Foreskin melanocyte (primary cell): ENCODE measurements at places on chromosomes 11 and 22.

DNA sequence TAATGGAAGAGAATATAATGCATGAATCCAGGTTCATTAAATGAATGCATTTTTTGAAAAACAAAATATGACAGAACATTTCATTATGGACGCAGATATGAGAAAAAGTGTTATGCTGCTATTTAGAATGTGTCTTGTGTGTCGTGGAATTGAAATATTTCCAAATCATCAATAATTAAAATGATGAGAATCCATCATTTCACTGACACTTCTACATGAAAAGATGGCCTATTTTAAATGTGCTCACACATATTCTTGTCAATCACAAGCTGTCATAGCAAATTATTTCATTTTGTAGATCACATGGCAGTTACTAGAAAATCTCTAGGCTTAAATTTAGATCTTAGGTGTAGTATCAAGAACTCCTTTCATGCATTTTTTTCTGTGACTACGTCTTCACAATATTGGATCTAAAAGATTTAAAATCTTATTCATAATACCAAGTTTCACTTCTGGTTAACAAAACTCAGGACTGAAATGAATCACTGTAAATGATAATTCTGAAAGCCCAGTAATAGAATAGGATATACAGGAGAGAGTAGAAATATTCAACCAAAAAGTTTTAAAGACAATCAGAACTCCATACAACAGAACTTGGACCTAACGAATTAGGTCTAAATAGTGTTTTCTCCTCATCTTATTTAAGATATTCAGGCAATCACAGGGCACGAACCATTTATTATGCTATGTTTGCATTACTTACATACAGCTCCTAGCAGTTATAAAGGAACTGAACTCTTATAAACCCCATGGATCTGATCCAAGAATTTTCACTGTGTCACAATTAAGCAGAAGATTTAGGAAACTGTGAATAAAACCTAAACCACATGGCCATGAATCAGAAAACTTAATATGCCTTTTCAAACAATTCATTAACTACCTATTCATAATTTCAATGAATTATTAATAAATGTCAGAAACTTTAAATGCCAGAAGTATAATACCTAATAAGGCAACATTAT, 67.7 kb downstream of the DCDC1 start:
- no peak for DNase-seq

- no peak for DNase-seq
Observed at GRCh38 chr11:95134491-95134890, 44.8 kb downstream of the ENDOD1 start.

GRCh38 chr11:35076201-35077100, 62.5 kb upstream of the CD44 start:
- DNase-seq: no peak

- DNase-seq: no peak
Observed at GRCh38 chr22:28761449-28761755, 11.1 kb upstream of the CCDC117 start.

DNA sequence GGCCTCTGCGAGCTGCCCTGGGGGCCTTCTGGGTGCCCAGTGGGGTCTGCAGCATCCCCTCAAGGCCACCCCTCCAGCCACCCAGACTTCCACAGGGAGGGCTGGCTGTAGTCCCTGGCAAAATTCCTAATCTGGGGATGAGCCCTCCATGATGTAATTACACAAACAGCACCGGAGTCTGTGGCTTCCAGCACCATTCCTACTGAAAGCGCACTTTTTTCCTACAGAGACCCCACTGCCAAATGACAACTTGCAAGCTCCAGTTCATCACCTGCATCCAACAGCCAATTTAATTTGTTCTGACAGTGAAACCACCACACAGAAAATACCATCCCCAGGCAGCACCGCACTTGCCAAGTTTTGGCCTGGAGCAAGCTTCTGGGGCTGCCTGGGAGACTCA, 70.4 kb downstream of the TRMU start:
- no peak for DNase-seq

- DNase-seq: no peak
Observed at GRCh38 chr22:22556995-22557925, 1.8 kb downstream of the PRAME start.

DNA sequence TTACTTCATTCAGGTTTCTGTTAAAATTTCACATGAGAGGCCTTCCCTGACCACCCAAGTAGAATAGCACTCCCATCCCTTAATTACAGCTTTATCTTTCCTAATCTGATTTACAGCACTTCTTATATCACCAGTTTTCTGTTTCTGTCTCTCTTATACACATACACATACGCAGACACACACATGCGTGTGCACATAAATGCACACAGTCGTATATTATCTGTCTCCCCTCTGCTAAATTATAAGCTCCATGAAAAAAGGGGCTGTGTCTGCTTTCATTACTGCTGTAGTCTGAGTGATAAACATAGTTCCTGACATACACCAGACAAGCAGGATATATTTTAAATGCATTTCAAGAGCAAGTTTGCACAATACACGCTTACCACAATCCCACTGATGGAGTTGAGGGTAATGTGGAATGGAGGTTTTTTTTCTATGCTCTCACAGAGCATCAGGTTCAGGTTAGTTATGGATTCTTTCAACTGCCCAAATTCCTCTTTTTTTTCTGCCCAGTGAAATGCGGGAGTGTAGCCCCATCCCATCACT, 13.7 kb upstream of the TOP3B start:
- DNase-seq: no peak

DNA sequence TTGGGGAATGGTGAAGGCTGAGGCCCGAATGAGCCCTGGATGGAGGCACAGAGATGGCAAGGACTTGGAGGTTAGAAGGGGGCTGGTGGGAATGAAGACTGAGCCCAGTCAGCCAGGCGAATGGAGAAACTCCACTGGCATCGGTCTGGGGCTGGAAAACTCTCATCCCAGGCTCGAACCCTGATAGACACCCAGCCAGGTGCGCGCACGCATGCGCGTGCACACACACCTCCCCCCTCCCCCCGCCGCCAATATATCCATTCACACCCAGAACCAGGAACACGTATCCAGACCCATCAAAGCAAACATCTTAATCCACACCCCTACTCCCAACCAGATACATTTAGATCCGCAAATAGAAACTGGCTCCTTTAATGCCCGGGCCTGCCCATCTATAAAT, 139.3 kb downstream of the CEP164 start:
- DNase-seq: no peak

GRCh38 chr11:103959279-103959942, 77.0 kb upstream of the DDI1 start:
- no peak for DNase-seq

GRCh38 chr11:9855579-9856287, 191.9 kb downstream of the SWAP70 start:
- no peak for DNase-seq

DNA sequence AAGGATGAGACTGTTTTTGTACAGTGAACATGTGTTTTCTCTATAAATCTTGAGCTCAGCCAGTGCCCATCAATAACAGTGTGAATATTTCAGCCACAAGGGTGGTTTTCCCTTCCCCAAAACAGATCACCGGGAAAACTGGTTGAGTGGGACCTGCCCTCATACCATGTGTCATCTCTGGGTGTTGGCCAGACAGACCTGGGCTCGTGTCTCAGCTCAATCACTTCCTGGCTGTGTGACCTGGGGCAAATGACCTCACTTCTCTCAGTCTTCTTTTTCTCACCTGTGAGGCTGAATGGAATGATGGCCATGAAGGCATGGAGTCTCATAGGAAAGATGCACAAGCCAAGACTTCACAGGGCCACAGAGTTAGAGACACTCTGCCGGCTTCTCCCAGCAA, 74.7 kb downstream of the COMMD9 start:
- no peak for DNase-seq

DNA sequence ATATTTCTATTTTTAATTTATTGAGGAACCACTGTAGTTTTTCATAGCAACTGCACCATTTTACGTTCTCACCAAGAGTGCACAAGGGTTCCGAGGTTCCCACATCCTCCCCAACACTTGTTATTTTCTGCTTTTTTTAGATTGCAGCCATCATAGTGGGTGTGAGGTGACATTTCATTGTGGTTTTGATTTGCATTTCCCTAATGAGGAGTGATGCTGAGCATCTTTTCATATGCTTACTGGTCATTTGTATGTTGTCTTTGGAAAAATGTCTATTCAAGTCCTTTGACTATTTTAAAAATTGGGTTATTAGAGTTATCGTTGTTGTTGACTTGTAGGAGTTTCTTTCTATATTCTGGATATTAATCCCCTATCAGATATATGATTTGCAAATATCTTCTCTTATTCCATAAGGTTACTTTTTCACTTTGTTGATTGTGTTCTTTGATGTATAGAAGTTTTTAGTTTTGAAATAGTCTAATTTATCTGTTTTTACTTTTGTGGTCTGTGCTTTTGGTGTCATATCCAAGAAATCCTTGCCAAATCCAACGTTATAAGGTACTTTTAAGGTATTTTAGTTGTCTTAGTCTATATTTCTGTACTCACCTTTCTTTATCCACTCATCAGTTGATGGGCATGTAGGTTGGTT, 9.0 kb downstream of the NEAT1 start:
- DNase-seq: no peak

DNA sequence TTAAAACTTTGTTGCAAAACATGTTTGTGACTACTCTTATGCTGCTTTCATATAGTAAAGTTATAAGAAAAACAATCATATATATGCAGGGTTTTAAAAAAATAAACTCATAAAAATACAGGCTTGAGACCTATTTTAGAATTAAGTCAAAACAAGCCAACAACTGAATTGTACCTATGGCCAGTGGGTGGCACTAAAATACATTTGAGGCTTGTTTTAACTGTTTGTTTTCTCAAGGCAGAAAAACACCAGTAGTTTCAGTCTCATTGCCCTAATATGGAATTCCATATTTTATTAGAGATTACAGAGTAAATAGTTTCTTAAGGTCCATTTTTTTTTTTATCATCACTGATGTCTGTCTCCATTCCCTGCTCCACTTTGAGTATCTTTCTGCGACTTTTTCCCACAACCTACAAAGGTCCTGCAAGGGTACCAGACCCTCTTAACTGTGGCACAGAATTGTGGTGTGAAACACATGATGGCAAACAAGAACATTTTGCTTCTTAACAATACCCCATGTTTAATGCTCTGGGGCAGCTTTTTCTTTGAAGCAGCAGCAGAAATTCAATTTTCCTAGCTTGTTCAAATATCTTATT, 8.5 kb upstream of the CCDC89 start:
- DNase-seq: no peak

DNA sequence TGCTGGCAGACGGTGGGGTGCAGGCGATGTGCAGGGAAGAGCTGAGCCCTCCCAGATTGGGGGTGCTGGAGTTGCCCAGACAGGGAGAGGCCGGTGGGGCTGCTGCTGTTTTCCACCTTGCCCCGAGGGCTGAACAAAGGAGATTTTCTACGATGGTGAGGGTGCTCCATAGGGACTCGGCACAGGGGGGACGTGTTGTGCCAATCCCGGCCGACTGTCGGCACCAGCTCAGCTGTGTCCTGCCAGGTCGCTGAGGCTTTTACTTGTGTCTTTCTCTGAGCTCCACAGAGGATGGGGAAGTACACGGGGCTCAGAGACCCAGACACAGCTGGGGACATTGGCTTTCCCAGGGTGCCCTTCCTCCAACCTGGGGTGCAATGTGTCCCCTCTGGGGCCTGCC, 816.8 kb downstream of the BRD1 start:
- DNase-seq: no peak

- no peak for DNase-seq
Observed at GRCh38 chr22:37708580-37709444, 12.0 kb downstream of the TRIOBP start.

DNA sequence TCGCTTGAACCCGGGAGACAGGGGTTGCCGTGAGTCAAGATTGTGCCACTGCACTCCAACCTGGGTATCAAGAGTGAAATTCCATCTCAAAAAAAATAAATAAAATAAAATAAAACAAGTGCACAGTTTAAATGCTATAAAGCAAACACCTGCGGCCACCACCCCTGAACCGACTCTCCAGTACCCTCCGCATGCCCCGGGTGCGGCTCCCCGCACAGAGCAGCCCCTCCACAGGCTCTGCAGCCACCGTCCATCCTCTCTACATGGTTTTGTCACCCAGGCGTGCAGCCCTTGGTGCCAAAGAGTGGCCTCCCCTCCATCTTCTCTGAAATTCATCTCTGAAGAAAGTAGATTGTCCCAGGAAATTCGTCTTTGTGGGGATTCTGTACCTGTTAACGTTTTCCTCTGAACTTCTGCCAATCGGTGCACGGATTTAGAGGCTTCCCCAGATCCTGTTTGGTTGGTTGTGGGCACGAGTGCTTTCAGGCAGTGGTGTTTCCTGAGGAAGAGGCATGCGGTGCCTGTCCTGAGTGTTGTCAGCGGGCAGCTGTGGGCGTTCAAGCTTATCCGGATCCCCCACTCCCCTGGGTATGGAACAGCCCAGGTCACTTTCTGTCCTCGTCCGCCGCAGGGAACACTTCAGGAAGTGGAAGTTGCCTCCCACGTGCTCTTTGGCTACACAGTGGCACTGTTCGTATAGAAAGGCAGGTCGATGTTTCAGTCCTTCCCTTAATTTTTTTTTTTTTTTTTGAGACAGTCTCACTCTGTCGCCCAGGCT, 4.1 kb downstream of the MIOX start:
- DNase-seq: no peak

GRCh38 chr11:1926156-1927025, 6.9 kb downstream of the TNNT3 start:
- no peak for DNase-seq

- no peak for DNase-seq
Observed at GRCh38 chr11:11513422-11513821, 108.4 kb downstream of the GALNT18 start.

GRCh38 chr11:86869966-86870570, 69.7 kb downstream of the PRSS23 start:
- peak; percentile 48 for DNase-seq

GRCh38 chr22:41403532-41404318, 22.0 kb downstream of the TEF start:
- peak; percentile 91 for DNase-seq

DNA sequence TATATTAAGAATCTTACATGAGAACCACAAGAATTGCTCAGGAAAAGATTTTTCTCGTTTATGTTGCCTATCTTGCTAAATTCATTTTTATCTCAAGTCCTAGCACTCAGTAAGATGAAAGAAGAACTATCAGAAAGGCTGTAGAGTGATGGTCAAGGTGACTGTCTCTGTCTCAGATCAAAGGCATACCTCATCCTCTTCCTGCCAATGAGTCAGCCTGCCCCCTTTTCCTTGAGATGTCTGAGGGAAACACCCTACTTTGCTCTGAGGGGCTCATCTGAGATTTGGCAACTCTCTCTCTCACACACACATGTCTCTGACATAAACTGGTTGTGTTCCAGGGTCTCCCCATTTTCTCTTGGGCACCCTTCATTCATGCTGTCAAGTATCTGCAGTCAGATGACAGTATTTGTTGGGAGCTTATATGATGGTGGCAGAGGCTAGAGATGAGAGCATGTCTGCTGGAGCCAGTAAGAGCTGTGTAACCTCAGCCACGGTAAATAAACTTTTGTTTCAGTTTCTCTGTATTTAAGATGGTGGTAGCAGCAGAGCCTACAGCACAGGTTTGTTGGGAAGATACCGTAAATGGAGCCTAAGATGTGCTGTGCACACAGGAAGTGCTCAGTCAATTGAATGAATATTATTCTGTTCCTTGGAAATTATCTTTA, 1.6 kb downstream of the MMP27 start:
- no peak for DNase-seq

DNA sequence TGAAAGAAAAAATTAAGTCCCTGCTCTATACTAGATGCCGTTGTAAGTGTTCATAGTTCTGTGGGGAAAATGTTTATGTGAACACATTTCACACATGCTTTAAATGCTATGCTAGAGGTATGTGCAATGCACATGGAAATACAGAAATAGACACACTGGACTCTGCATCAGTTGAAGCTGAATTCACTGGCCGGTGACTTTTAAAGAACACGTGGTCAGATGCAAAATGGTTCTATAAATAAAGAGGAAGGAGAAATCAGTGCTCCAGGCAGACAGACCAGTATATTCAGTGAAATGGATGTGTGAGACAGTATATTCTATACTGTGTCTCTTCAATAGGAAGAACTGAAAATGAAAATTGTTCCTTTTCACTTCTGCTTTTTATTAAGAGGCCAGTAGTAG, 29.9 kb downstream of the TRPC6 start:
- DNase-seq: no peak
